ENCODE measurements at places on chromosomes 6 and 20.

- DNase-seq = no peak
These were observed 354.1 kb downstream of the RFPL4B start for GRCh38 chr6:112701201-112701600.

- no peak for DNase-seq
These were observed 116.7 kb downstream of the JPH2 start for GRCh38 chr20:44070139-44070900.

DNA sequence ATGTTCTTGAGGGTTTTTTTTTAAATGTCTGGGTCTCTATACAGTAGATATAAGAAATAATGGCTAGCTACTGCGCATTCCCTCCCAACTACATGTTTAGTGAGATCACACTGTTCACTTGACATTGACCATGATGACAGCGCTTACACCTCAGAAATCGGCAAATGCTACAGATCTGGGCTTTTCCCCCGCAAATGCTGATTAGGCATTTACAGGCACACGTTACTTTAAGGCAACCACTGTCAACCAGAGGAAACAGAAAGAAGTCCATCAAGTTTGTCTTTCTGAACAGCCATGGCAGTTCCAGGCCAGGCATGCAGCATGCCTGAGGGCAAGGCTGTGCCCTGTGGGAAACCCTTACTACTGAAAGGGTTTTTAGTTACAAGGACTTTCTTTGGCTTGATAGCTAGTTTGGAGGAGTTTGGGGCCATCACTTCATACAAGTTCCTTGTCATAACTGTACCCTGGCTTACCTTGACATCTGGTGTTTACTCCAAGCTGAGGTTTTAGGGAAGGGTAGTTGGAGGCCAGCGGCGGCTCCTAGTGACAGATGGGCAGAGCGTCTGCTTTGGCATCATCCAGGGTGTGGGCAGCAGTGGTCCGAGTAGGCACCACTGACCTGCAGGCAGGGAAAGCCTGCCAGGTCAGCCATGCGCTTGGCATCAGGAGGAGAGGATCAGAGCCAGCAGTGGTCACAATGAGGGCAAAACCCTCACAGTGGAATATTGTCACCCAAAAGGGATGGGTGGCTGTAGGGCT lies 43.0 kb downstream of the CFAP61 start:
- no peak for DNase-seq

DNA sequence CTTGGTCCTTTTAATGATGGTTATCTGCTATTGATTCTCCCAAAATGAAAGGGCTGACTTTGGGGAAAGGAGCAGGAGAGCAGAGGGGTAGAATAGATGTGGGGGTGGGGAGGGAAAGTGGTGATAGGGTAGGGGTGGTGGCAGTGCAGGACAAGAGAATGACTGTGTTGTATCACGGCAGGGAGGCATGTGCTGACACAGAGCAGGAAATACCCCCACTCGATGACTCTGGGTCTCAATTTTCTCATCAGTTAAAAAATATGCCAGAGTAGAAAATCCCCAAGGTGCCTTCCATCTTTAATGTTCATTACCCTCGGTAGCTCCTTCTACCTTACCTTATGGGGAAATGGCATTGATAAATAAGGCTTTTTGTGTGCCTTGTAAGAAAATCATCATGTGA lies 79.0 kb upstream of the ATXN1 start:
- DNase-seq = no peak

DNA sequence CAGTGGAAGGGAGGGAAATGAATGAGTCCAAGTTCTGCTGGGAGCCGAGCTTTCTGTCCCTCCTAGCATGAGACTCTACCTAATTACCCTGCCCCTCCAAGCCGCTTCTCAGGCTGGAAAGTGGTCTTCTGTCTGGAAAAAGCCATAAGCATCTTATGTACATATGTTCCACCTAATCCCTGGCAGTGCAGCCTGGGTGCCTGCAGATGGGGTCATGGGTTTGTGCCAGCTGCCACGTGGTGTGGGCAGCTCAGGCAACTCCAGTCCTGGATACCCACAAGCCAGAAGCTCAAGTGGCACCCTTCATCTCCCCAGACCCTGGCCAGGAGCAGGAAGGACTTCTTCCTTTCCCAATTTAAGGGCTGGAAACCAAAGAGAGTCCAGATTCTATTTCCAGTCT lies 253.1 kb downstream of the LY86 start:
- DNase-seq = no peak

DNA sequence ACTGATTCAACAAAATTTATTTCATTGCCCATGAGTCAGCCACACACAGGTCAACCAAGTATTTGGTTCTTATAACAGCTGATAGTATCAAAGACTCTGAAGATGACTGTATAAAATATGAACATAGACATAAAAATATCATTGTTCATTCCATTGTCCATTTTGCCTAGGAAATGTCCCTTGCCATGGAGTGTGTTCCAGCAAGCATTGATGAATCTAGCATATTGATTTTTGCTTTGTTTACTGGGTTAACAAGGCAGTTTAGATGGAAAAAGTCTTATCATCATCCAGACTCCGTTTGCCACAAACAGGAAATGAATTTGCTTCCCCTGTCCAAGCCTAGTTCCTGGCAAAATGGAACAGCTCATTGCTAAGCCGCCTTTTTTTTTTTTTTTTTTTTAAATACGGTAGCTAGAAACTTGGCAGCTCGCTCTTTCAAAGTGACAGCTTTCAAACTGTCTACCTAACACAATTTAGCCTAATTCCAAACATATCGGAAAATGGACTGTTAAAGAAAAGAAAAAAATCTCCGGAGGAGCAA lies 7.5 kb downstream of the F13A1 start:
- DNase-seq = no peak

- no peak for DNase-seq
These were observed 437.7 kb upstream of the ADGRB3 start for GRCh38 chr6:68197356-68197755.

- DNase-seq = no peak
These were observed 37.3 kb downstream of the SRSF3 start for GRCh38 chr6:36631326-36632011.

- DNase-seq = no peak
These were observed 132.8 kb downstream of the LAMA2 start for GRCh38 chr6:129015721-129016120.

- no peak for DNase-seq
These were observed 23.8 kb upstream of the GCM1 start for GRCh38 chr6:53172468-53172803.

- no peak for DNase-seq
These were observed 76.2 kb upstream of the MAP3K7 start for GRCh38 chr6:90663106-90663505.

DNA sequence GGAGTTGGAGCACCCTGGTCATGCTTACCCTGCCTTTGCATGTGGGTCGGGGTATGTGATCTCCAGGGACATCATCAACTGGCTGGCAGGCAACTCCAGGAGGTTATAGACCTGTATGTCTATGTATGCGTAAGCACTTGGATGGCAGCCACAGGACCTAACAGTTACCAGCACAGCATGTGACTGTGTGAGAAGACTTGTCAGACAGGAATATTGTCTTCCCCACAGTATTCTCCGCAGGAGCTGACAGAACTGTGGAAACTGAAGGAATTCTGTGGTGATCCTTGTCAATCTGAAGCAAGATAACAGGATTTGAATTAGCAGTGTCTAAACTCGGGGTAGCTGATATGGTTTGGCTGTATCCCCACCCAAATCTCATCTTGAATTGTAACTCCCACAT lies 59.2 kb downstream of the TMEM244 start:
- no peak for DNase-seq

DNA sequence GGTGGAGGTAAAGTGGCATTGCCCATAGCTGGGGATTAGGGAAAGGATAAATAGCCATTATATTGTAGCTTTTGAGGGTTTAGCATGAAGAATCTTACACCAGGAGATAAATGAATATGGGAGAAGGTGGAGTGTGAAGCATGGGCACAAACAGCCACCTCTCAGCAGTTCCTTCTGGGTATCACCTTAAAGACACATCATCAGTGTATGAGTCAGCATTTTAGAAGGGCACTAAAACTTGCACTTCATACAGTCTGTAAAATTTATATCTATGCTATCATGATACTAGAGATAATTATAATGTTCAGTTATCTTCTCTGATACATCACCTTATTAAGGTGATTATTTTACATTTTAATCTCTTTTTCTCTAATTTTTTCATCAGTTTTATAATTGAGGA lies 25.3 kb downstream of the SLC35A1 start:
- DNase-seq = no peak

GRCh38 chr6:124356811-124357210 lies 553.1 kb downstream of the NKAIN2 start:
- DNase-seq = no peak

- no peak for DNase-seq
These were observed 825.3 kb upstream of the GJE1 start for GRCh38 chr6:141307309-141307998.

- DNase-seq = peak; percentile 64
These were observed 61.1 kb downstream of the PFDN4 start for GRCh38 chr20:54268941-54269340.

DNA sequence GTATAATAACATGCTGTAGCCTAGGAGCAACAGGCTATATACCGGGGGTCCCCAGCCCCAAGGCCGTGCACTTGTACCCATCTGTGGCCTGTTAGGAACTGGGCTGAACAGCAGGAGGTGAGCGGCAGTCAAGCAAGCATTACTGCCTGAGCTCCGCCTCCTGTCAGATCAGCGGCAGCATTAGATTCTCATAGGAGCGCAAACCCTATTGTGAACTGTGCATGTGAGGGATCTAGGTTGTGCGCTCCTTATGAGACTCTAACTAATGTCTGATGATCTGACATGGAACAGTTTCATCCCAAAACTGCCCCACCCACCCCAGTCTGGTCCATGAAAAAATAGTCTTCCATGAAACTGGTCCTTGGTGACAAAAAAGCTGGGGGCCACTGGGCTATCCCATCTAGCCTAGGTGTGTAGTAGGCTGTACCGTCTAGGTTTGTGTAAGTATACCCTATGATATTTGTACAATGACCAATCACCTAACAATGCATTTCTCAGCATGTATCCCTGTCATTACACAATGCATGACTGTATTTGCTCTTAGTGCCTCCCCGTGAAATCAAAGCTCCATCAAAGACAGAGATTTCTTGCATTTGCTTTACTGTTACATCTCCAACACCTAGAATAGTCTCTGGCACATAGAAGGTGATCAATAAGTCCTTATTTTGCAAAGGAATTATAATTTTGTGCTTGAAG lies 30.8 kb downstream of the NHSL1 start:
- no peak for DNase-seq

DNA sequence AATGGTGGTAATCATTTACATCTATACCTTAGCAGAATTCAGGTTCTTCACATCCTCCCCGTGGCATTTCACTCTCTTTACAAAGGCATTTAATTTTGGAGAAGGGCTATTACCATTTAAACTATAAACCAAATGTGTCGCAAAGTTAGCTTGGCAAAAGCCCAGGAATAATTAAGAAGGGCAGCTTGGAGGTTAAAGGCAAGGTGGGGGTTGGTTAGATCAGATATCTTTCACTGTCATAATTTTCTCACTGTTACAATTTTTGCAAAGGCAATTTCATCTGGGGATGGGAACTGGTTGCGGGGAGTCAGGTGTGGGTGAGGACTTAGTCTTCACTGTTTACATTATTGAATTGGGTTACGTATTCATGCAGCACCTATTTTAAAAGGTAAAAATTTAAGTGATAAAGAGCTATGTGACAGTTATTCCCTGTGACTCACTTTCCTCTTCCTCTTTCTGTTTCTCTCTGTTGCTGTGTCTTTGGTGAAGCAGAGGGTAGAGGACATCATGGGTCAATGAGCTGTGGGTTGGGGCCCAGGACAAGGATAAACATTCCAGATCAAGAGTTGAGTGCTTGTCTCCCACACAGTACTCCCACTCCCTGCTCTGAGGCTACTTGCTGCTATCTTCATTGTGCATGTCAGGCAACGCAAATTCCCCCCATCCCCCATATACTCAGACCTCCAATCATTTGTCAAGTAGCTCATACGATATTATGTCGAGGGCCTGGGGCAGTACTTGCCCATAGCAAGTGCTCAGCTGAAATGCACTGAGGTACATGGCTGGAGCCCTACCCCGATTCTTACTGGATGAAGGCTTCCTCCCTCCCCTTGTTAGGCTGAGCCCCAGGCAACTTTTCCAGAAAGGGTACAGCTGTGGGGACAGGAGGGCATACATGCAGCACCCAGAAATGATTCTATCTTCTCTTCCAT lies 223.1 kb upstream of the MYLIP start:
- DNase-seq = no peak

DNA sequence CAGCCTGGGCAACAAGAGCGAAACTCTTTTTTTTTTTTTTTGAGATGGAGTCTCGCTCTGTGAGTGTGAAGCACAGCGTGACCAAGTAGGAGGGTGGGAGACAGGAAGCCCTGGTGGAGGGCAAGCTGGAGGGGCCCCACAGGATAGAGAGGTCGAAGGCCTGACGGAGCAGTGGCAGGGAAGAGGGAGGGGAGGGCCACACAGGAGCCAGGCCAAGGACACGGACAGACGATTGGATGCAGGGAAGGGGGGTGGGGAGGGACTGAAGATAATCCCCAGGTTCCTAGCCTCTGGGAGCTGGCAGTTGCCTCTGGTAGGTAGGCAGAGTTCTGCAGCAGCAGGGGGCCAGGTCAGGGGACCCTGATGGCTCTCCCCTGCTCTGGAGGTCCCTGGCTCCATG lies 10.8 kb upstream of the GUCA1A start:
- no peak for DNase-seq

GRCh38 chr6:37488476-37488875 lies 11.2 kb downstream of the CCDC167 start:
- no peak for DNase-seq

DNA sequence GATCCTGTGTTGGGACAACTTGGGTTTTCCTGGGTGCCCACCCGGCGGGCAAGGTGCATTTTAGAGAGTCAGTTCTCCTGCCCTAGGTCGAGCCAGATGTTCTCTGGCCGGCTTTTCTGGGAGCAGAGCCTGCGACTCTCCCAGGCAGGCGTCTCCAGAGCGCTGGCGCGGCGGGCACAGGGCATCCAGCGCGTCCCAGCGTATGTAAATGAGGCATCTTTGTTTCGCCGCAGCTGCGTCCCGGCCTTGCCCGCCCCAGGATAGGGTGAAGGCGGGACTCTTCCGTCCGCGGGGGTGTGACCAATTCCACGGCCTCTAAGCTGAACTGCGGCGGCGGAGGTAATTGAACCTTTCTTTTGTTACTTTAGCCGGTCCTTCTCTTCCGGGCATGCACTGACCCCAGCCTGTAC lies 9.1 kb downstream of the GRIK2 start:
- DNase-seq = peak; percentile 77

DNA sequence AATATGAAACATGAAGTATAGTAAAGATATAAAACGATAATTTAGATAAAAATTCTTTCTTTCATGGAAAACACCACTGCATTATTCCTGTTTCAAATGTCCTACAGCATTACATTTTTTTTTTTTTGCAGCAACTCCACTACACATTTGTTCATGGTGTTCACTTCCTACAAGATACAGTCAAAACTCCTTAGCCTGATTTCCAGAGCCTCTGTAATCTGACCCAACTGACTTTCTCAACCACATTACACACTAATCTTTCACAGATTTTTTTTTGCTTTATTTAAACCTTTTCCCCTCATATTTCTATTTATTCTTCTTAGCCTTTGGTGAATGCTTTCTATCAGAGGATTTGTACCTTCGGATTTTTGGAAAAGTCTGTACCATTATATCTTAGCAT lies 176.5 kb upstream of the PDE7B start:
- DNase-seq = no peak

- DNase-seq = no peak
These were observed 158.5 kb downstream of the SASH1 start for GRCh38 chr6:148501178-148501590.

Measured in GM23338 (cell line).